ENCODE measurements at places on chromosomes 3 and 15. TPM values are rescaled to one million over a fixed set of nuclear protein-coding genes. Genes with fewer than 3 reads are reported as not detected.

DNA sequence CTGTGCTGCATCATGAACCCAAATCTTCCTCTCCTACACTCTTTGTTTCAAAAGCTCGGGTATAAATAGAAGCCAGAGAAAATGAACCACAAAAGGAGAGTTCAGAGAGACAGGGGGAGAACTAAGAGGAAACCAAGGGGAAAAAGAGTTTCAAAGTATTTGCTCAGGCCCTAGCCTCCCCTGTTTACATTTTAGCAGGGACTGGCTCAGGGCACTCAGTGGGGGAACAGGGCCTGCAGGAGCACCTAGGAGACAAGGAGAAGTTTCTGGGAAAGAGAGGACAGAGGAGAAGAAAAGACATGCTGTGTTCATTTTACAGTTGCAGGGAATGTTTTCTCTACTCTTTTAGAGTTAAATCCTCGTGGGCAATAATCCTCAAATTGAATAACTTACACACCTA lies 8.5 kb upstream of the IL17RD start:
- no peak for DNase-seq

Gene ABCC5
- 30.6 TPM for polyA plus RNA-seq

DNA sequence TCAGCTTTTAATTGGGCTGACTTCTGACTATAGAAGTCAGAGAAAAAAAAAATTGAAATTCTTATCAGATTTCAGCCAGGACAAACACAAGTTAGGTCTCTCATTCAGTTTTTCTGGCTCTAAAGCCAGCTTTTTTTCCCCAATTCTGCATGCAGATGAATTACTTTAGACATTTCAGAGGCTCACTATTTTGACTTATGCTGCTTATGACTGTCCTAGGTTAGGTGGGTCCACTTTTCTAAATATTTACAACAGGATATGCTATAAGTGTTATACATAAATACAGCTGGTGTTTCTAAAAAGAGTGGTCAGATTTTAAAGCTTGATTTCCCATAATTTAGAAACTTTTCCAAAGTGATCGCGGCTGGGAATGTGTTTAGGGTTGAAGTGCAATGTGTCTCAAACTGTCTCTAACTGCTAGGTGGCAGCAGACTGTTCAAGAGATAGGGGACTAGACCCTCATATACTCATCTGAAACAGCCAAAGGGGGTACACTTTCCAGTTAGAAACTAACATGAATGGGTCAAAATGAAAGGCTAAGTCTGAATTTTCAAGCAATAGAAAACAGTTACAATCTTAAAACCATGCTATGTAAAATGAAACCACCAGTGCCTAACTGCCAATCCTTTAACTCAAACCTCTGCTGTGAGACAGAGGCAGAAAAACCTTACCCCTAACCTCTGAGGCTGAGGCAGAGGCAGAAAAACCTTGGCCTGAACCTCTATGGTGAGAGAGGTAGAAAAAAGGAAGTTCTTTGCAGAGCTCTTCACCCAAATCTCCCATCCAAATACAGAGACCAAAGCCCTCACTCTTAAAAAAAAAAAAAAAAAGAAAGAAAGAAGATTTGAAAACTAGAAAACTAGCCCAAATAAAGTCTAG lies 596.0 kb downstream of the NTRK3 start:
- DNase-seq: no peak

Gene BLM
- 2.1 TPM for polyA plus RNA-seq

Gene SRGAP3
- 0.61 TPM for polyA plus RNA-seq

Gene SOX14
- polyA plus RNA-seq: not detected

GRCh38 chr15:70089692-70089971 lies 8.1 kb downstream of the TLE3 start:
- no peak for DNase-seq

Gene CYP19A1
- polyA plus RNA-seq: not detected

DNA sequence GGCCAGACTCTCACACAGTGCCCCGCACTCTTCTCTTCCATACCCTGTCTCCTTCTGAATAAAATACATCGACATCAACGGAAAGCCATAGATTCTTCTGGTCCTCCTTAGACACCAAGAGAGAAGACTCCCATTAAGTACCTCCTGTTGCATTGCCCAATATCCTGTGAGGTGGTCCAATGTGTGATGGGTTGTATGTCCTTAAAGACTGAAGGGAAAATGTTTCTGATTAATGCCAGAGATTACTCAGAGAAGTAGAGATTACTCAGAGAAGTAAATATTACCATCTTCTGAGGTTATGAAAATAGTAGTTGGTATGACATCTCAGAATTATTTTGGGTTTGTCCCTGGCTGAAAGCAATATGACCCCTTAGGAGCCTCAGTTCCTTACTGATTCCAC lies 60.8 kb upstream of the GALNT15 start:
- no peak for DNase-seq

DNA sequence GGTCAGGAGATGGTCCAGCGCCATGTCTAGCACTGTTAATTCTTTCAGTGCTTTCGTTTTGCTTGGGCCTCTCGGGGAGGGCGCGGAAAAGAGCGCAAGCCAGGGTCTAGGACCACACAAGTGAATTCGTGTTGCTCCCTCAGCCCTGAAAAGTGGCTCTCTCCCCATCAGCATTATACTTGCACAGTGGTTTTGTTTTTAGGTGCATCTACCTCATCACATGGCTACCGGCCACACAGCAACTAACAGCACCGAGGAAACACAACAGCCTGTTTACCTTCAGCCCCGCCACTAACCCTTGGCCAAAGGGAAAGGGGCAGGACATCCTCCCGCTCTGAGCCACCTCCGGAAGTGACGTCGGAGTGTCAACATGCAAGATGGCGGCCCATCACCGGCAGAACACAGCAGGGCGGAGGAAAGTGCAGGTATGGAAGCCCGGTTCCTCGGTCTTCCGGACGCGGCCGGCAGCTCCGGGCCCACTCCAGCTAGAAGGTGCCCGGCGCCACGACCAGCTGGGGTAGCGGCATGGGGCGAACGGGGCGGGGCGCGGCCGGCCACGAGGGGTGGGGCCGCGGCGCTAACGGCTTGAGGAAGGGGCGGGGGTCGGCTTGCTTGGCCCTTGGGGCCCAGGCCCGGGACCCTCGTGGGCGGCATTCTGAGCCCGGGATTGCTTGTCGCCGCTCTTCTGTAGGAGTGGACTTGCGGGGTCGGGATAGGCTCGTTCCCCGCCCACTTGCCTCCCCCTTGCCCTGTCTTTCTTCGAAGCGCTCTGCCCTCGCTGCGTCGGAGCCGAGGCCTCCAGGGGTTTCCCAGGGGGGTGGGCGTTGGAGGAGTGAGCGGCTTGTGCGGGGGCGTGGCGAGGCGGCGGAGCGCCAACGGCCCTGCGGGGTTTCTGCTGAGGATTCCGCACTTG lies at the start of the genes SCN11A and WDR48:
SCN11A (minus strand) TSS at position 296 of the 913 bp plus-strand sequence. CDS start 101,582 bp downstream, outside the sequence.
WDR48 (plus strand) TSS at position 368 of the 913 bp plus-strand sequence; CDS start at position 378, 10 bp downstream.
- DNase-seq: peak; percentile 70

DNA sequence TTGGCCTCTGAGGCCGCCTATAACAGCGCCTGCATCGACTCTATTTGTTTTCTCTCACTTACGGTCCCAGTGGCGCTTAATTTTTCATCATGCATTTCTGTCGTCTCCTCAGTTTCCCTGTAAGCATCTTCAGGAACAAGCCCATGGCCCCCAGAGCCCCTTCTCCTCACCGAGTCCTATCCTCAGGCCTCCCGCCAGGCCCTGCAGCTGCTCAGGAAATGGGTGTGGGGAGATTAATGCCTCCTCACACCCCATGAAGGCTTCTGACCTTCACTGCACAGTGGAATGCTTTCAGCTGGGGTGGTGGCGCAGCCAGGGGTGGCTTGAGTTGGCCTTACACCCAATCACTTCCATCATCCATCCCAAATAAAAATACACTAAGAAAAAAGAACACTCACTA lies 260.4 kb downstream of the FAM43A start:
- DNase-seq: no peak

DNA sequence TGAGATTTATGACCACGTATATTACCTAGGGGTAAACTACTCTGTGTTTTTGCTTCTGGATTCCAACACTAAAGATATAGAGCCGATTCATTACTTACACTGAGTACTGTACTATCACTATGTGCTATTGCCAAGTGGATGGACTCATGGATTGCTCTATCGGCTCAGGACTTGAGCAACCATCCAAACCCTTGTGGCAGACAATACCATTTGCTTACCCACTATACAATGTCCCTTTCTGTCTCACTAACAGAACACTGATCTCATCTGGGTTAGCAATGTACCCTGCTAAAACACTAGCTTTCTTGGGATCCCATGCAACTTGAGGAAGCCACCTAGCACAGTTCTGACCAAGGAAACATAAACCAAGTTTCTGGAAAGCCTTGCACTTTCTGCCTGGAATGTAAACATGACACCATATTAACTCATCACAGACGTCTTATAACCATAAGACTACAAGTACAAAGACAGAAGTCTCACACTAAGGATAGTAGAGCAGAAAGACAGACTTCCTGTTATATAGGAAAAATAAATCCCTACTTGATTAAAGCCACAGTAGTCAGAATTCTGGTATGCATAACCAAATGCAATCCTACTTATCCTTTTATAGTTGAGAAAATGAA lies 38.6 kb downstream of the HACD2 start:
- DNase-seq: peak; percentile 65

Gene CLDN1
- 9.6 TPM for polyA plus RNA-seq

- DNase-seq: no peak
These were observed 140.0 kb downstream of the SNRK start for GRCh38 chr3:43426388-43426787.

GRCh38 chr3:132231633-132232032 lies 85.6 kb upstream of the ACP3 start:
- no peak for DNase-seq
